Posterior vena cava (tissue), 2 donors: ENCODE measurements at places on chromosomes 2 and 18. TPM values are rescaled to one million over a fixed set of nuclear protein-coding genes. Genes with fewer than 3 reads are reported as not detected.

The CDH7 gene
- not detected for total RNA-seq

GRCh38 chr2:51108794-51109193 lies 76.9 kb upstream of the NRXN1 start:
- no peak for DNase-seq

- DNase-seq = no peak
Measured at GRCh38 chr2:205741256-205741978, 59.1 kb downstream of the NRP2 start.

The CAD gene
- total RNA-seq = 27.4 TPM

DNA sequence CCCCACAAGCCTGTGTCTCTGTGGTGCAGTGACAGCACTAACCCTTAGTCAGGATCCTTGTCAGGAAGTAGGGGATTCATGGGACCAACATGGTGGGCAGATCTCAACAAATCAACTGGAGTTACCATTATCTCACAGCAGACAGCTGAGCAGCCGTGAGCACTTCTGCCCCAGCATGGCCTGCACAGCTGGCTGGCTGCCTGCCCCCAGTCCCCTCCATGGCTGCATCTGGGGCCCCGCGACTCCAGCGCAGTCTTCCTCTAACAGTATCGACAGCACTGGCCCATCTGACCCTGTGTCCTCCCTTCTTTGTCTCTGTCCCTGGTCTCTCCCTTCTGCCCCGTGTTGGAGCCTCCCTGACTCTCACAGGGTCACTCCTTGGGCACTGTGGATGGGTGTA lies 4.7 kb upstream of the ADCY3 start:
- no peak for DNase-seq

The AMER3 gene
- not detected for total RNA-seq

DNA sequence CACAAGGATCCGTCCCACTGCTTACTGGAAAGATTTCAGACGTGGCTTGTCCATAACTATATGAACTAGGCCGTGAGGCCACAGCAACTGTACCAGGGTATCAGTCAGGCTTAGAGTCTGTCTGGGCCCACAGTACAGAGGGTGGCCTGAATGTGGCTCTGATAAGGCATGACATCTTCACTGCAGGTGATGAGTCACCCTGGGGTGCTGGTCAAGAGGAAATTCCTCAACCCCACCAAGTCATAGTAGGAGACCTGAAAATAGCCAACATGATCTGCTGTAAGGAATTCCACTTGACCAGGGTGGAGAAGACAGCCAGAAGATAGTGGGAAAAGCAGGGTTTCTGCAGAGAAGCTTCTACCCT lies 107.7 kb downstream of the INHBB start:
- DNase-seq = peak; percentile 46

The ATP6V1C2 gene
- 0.33 TPM for total RNA-seq

GRCh38 chr2:52429171-52429570 lies 1338.4 kb upstream of the CHAC2 start:
- DNase-seq = no peak

- no peak for DNase-seq
Measured at GRCh38 chr18:8844721-8845148, 139.4 kb downstream of the MTCL1 start.

The GTF2A1L gene
- total RNA-seq = 7.4 TPM

The CDH20 gene
- total RNA-seq = 0.88 TPM

The RETREG2 gene
- 54.4 TPM for total RNA-seq

GRCh38 chr2:216827073-216827720 lies 32.7 kb downstream of the TNP1 start:
- DNase-seq = no peak

- no peak for DNase-seq
Measured at GRCh38 chr2:137210039-137210438, 444.7 kb downstream of the THSD7B start.

GRCh38 chr2:183495589-183496267 lies 371.5 kb downstream of the NUP35 start:
- no peak for DNase-seq

The MC2R gene
- not detected for total RNA-seq

- no peak for DNase-seq
Measured at GRCh38 chr2:7108792-7109532, 191.8 kb downstream of the RNF144A start.

The TUBB8B gene
- not detected for total RNA-seq
